ENCODE measurements at places on chromosomes 3 and 15. TPM values are rescaled to one million over a fixed set of nuclear protein-coding genes. Genes with fewer than 3 reads are reported as not detected.
A peak's percentile ranks its signal among the peaks of the same experiment; 100 is the strongest.

DNA sequence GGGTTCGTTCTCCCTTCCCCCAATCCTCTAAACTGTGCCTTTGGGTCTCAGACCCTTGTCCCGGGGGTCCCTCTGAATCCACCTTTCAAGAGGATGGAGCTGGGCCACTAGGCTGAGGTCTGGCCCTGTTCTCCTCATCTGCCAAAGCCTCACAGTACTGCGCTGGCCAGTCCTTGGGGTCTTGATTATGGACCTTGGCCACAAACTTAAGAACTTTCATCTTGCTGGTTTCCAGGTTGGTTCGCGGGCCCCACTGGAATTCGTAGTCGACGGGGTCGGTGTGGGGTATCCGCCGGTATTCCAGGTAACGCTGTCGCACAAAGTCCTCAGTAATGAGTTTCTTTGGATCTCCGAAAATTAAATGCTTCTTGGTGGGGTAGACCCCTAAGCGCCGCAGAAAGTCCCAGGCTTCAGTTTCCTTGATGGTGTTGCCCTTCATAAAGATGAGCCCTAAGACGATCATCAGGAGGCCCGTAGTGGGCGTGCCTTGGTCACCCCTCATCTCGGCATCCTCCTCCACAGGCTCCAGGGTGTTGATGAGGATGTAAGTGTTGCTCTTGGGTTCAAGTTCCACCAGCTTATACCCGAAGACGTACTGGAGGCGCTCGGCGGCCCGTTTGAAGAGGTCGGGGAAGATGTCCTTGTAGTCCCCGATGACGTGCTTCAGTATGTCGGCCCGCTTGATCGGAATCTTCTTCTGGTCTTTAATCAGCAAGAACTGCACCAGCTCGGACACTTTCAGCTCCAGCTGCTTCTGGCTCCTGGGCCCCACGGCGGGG lies 727 bp downstream of the NSMCE3 start:
- DNase-seq: peak; percentile 24

DNA sequence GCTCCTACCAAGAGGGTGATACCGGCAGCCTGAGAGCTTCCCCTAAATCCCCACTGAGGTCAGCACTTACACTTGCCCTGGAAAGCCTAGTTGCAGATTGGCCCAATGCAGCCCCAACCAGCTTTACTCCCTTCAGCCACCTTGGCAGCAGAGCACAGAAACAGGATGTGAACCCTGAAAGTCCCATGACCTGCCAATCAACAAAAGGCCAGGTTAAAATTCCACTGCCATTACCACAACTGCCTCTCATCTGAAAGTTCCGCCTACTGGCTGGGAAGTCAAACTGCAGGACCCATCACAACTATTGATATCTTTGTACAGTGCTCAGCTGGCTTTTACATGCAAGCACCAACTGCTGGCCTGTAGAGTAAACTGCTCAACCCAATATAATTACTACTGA lies 156.2 kb downstream of the ZMAT3 start:
- no peak for DNase-seq

- DNase-seq: peak; percentile 1
Measured at GRCh38 chr15:26759986-26760385, 12.9 kb downstream of the GABRB3 start.

Gene SNX22
- 0.74 TPM for polyA plus RNA-seq

GRCh38 chr3:71854706-71855105 lies 69.8 kb upstream of the PROK2 start:
- no peak for DNase-seq

DNA sequence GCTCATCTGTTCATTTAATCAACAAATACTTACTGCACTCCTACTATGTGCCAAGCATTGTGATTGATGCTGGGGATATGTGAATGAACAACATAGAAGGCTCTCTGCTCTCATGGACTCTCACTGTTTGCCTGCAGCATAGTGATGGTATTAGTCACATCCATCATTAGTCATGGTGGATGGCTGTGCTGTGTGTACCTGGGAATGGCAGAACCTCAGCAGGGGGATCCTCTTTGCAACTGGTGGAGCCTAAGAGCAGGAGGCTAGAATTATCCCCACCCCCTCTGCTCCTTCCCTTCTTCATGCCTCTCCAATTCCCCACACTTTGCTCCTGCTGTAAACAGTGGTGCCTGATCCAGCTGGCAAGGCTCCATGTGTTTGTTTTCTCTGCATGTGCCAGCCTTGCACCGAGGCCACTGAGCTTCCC lies 20.5 kb downstream of the BOC start:
- peak; percentile 81 for DNase-seq

DNA sequence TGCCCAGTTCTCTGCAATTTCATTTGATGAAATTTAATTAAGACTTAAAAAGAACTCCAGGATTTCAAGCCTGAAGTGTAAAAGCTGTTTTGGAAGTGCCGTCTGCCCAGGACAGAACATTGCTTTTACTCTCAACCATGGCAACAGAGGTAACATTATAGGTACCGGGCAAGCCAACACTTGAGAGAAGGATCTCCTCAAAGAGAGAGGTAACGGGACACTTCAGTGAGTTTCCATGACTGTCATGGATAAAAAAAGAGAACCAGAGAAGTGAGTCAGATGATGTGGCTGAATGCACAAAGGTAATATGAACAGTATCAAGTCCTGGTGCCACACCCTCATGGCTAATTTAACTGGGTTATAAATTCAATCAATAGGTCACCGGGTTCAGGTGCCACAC lies 130.2 kb upstream of the LMOD3 start:
- no peak for DNase-seq

DNA sequence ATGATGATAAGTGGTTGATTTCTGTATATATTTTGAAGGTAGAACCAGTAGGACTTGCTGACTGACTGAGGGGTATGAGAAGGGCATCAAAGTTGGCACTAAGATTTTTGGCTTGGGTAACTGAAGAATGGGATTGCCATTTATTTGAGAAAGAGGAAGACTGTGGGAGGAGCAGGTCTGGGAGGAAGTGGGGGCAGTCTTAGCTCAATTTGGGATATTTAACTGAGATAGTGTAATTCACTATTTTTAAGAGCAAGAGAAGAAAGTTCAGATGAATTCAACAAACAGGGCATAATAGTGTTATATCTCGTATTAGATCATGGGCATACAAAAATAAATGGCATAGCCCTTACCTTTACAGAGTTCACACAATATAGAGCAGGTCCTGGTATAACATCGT lies 1.7 kb downstream of the BUB1B start:
- DNase-seq: no peak

Gene LRTM1
- polyA plus RNA-seq: 106 TPM

Gene POTEB2
- not detected for polyA plus RNA-seq

DNA sequence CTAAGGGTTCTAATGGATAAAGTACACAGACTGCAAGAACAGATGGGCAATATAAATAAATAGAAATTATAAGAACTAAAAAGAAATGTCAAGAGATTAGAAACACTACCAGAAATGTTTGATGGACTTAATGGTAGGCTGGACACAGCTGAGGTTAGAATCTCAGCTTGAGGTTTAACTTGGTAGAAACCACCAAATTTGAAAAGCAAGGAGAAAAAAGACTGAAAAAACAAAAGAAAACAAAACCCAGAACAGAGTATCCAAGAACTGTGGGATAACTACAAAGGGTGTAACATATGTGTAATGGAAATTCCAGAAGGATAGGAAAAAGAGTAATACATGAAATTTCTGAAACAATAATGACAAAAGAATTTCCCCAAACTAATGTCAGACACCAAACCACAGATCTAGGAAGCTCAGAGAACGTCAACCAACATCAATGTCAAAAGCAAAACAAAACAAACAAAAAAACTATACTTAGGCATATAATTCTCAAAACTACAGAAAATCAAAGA lies 35.0 kb downstream of the RFX7 start:
- DNase-seq: no peak

DNA sequence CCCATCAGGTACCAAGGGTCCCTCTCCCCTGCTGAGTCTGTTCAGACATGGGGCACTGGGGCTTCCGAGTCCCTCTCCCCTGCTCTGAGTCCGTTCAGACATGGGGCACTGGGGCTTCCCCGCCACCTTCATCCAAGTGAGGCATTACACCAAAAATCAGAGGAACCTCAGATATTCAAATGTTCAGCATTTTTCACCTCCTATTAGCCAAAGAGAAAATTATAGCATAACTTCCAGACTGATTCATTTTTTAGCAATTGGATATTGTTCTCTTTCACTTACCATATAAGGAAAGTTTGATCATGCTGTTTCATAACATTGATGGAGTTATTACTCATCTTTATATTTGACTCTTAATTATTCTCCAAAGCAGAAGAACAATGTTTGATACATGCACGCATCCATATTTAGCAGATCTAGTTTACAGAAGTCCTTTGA lies 213.9 kb downstream of the MTHFS start:
- no peak for DNase-seq

- no peak for DNase-seq
Measured at GRCh38 chr15:40313531-40314398, 6.0 kb upstream of the PLCB2 start.

DNA sequence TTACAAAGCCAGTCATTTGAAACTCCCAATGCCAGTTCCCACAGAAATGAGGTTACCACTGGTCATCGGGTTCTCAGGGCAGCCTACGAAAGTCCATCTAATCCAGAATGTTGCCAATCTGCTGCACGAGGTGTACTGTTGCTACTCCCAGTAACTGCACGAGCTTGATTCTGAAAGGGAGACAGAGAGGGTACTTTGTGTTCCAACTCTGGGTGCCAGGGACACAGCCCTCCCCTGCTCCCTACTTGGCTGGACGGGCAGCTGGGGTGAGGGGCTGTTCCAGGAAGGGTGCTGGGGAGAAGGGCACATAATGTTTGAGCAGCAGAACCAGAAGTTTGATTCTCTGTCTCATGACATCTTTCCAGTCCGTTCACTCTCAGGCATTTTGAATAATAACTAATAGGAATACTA lies 27.1 kb upstream of the OSBPL11 start:
- DNase-seq: no peak

DNA sequence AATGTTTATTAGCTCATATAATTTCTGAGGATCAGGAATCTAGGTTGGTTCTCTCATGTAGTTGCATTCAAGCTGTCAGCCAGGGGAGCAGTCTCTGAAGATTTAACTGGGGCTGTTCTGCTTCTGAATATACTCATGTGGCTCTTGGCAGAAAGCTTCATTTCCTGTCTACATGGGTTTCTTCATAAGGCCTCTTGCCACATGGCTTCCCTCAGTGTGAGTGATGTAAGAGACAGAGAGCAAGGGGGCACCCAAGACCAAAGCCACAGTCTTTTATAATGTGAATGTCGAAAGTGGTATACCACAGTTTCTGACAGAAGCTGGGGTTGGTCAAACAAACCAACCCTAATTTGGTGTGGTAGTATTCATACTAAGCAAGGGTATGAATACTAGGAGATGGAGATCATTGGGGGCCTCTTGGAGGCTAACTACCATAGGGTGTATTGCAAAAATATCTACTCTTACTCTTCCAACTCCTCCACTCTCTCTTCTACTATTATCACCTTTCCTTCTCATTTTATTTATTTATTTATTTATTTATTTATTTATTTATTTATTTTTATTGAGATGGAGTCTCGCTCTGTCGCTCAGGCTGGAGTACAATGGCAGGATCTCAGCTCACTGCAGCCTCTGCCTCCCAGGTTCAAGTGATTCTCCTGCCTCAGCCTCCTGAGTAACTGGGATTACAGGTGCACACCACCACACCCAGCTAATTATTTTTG lies 123.8 kb downstream of the B3GALNT1 start:
- DNase-seq: no peak

DNA sequence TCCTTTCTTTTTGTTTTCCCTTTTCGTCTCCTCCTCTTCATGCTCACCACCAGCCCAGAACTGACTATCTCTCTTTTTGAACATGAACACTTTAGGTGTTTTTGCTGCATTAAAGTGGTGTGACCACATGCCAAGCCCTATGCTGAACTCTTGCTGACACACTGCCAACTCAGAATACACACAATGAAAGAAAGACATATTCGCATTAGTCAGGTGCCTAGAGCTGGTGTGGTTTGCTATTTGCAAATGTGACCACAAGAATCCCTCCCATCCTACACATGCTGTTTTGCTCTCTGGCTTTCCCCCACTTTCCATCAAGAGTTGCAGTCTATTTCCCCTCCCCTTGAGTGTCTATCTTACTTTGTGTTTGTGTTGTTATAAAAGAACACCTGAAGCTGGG lies 967.8 kb upstream of the CFAP20DC start:
- no peak for DNase-seq

Gene PRR20G
- polyA plus RNA-seq: not detected

- no peak for DNase-seq
Measured at GRCh38 chr3:106725566-106725965, 651.7 kb upstream of the CCDC54 start.

DNA sequence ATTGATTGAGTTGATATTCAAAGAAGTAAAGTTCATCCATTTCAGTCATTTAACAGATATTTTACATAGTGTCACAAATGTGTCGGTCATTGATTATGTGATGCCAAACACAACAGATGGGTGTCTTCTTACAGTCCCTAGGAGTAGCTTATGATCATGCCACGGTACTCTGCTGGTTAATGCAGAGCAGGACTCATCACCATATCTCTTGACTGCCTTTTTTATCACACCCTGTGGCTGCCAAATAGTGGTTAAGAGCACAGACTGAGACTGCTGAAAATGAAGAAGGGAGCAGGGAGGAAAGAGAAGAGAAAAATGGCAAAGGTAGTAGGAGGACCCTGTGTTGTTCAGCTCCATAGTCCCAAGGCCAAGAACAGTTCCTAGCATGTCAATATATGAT lies 12.8 kb upstream of the TIMMDC1 start:
- DNase-seq: no peak

Gene B4GALT4
- 10.3 TPM for polyA plus RNA-seq

Gene CD200
- 15.8 TPM for polyA plus RNA-seq
